ENCODE measurements at places on chromosomes 7 and 10.

DNA sequence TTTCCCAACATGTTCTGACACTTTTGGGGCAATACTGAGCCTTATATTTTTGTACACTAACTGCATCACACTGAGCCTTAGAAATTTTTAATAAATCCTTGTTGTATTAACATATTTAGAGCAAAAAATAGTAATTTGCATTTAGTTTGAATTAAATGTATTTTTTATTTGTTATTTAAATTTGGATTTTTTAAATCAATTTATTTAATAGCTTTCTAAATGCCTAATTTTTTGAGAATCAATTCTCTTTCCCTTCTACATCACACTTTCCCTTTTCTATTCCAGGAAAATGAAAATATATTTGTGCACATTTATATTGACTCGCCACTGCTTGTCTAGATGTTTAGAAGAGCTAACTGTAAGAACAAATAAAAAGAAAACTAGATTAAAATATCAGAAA, 414.6 kb upstream of the POM121L12 start:
- no peak for DNase-seq

- DNase-seq = no peak
Measured at GRCh38 chr7:107951172-107951787, 51.7 kb downstream of the LAMB1 start.

- no peak for DNase-seq
Measured at GRCh38 chr10:45640941-45641340, 31.6 kb downstream of the ZFAND4 start.

GRCh38 chr10:58027426-58027825, 240.3 kb downstream of the IPMK start:
- DNase-seq = no peak

DNA sequence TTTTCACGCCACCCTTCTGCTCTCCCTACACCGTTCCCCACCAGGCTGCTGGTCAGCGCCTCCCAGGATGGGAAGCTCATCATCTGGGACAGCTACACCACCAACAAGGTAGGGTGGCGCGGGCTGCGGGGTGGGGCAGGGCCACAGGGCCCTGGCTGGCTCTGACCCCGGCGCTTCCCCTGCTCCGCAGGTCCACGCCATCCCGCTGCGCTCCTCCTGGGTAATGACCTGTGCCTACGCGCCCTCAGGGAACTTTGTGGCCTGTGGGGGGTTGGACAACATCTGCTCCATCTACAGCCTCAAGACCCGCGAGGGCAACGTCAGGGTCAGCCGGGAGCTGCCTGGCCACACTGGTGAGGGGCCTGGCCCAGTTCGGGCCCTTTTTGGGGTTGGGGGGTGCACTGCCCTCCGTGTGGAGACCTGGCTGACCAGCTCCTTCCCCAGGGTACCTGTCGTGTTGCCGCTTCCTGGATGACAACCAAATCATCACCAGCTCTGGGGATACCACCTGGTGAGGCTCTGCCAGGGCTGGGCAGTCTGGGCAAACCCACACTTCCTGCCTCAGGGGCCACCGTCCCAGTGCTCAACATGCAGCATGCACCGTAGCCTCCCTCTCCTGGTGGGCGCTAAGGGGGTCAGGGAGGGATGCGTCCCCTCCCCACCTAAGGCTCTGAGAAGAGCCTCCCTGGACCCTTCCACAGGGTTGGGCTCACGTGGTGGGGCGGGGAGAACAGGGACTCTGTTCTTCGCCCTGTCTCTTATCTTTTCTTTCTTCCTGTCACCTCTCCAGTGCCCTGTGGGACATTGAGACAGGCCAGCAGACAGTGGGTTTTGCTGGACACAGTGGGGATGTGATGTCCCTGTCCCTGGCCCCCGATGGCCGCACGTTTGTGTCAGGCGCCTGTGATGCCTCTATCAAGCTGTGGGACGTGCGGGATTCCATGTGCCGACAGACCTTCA, 4.0 kb downstream of the GNB2 start:
- no peak for DNase-seq

DNA sequence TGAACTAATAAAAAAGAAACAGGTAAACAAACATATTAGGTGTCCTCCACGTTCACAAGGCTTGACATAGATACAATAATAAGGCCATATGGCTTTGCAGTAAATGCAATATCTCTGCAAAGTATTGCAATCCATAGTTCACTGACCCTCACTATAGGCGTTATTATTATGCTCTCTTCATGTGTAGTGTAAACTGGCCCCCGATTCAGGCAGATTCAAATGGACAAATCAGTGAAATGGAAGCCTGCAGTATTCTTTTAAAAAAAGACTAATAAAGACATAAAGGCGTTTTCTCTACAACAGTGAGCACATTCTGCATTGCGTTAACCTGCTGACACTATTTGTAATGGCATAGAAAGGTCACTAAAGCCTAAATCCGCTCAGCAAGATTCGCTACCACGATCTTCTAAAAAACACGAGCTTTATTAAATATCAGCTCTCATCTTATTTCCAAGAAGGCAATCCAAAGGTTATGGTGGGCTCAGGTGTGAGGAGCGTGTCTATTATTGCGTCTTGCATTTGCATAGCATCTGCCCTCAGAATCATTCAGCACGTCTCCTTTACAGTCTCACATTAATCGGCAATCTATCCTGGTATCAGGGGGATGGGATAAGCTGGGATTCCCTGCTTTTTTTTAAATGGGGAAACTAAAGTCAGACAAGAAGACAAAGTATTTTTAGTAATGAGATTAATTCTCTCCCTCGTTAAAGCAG, 36.2 kb downstream of the FRMD4A start:
- DNase-seq = no peak

DNA sequence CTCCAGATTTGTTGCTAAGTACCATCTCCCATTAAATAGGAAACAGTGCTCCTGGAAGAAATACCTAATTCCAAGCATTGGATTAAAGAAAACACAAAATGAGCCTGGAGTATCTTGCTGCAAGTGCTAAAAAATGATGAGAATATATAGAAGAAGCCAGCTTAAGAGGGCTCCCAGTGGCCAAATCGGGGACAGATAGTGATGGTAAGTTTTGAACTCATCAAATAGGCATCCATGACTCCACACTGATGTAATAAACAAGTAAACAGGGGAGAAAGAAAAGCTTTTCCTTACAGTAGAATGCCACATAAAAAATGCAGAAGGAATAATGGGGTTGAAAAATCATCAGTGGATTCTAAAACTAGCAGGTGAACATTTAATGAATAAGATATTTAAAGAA, 72.4 kb downstream of the CTTNBP2 start:
- no peak for DNase-seq

DNA sequence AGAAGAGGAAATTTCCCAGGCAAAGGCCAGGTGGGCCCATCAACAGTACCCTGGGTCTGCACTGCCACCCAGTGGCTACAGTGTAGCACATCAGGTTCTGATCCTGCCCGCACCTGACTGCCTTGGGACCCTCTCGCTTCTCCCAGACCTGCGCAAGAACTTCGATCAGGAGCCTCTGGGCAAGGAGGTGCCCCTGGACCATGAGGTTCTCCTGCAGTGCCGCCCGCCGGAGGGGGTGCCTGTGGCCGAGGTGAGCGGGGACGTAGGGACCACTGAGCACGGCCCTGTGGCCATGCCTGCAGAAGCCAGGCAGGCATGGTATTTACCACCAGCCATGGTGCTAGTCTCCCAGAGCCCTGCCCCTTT, 33.9 kb upstream of the SLC29A3 start:
- no peak for DNase-seq

- no peak for DNase-seq
Measured at GRCh38 chr7:67663644-67664043, 667.0 kb downstream of the TYW1 start.

GRCh38 chr10:31669357-31669756, 259.3 kb downstream of the ARHGAP12 start:
- DNase-seq = no peak

All from natural killer cell (primary cell).